GF-D8 (cell line): ENCODE measurements at places on chromosomes 1 and 21.

GRCh38 chr1:22410401-22410800 is 41.2 kb upstream of the ZBTB40 start:
- DNase-seq: no peak

GRCh38 chr1:34128186-34128889 is 36.7 kb downstream of the CSMD2 start:
- DNase-seq: no peak

DNA sequence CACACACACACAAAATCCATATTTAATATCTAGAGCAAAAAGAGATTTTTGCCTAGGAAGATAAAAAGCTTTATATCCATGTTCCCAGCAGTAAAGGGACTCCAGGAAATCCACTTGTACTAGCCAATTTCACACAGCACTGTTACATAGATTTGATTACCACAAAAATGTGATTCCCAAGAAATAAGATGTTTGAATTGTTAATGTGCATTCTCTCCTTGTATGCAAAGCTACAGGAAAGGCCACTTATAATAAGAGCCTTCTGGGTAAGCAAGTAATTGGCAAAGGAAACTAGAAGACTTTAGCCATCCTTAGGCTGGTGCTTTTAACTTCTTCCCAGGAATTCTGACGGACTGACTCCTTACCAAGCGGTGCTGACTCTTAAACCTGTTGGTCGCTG is 89.3 kb downstream of the LBR start:
- no peak for DNase-seq

- no peak for DNase-seq
These were observed 6.2 kb downstream of the MED8 start for GRCh38 chr1:43383449-43383848.

DNA sequence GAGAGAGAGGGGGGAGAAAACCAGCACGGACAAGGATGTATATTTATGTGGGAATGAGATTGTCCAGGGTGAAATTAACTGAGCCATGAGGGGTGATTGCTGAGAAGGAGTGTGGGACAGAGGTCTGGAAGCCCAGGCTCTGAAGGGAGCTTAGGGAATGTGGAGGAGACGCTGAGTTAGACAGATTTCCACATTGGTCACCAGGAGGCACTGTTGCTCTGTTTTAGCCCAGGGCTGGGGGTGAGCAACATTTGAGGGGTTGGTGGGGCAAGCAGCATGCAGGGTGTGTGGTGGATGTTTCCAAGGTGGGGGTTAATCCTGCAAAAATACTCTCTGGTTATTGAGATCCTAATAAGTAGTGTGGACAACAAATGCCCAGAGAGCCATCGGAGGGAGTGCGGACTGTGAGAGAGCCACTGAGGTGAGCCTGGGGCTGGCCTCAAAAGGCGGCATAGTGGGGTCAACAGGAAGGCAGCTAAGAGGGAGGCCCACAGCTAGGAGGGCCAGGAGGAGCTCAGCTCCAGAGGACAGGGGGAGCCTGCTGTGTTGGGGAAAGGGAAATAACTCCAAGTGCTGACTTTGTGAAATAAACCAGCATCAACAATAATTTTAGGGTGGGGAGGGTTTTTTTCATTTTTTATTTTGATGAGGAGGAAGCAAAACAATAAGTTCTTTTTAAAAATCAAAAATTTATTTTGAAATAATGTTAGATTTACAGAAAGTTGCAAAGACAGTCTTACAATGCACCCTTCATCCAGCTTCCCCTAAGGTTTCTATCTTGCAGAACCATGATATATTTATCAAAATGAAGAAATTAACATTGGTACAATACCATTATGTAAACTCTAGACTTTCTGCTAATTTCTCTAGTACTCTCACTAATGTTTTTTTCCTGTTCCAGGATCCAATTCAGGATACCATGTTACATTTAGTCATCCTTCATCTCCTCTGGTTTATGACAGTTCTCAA is 82.8 kb upstream of the CD34 start:
- DNase-seq: no peak

DNA sequence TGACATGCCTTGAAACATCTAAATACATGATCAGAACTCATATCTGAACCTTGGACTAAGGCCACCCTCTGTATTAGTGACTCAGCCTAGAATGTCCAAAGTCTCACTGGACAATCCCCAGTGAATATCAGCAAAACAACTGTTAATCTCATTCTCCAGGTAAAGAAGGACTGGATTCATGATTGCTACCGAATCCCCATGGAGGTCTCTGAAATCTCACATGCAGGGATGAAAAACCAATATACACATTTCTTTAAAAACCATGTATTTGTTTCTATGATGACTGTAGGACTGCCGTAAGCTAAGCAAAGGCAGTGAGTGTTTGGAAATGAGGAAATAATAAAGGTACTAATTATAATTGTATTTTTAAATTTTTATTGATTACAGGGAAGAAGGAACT is at the start of gene OR2L3:
Gene OR2L3 (plus strand): TSS at position 301 of the 400 bp plus-strand sequence. CDS start 13,846 bp downstream, outside the sequence.
- DNase-seq: no peak
